Left lung (tissue), 14 donors: ENCODE measurements at places on chromosomes 3 and 15. TPM values are rescaled to one million over a fixed set of nuclear protein-coding genes. Genes with fewer than 3 reads are reported as not detected.

GRCh38 chr3:170171563-170171962, 10.0 kb downstream of the PHC3 start:
- DNase-seq = no peak

DNA sequence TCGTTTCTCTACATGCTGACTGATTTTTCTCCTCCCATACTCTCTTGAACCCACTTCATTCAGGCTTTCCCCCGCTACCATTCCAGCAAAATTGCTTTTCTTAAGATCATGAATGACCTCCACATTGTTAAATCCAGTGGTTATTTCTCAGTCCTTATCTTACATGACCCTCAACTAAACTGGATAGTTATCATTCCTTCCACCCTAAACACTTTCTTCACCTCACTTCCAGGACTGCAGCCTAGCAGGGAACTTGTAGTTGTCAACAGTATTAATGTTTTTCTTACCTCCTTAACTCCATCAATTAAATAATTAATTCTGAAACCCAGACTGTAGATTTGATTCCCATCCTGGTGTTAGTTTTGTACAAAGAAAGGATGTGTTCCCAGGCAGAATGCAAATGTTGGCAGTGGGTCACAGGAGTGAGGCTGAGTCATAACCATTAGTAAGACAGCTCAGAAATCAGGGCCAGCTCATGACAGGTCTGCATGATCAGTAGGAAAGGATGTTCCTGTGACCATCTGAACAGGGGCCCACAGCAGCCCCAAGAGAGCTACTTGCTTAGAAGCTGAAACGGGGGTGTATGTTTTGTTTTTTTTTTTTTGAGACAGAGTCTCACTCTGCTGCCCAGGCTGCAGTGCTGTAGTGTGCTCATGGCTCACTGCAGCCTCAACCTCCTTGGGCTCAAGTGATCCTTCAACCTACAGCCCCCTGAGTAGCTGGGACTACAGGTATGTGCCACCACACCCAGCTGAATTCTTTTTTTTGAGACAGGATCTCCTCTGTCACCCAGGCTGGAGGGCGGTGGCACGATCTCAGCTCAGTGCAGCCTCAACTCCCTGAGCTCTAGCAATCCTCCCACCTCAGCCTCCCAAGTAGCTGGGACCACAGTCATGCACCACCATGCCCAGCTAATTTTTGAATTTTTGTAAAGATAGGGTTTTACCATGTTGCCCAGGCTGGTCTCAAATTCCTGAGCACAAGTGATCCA, 9.1 kb downstream of the BCL2L10 start:
- DNase-seq = no peak

- no peak for DNase-seq
Measured at GRCh38 chr3:57397175-57398026, 104.9 kb upstream of the ASB14 start.

- DNase-seq = no peak
Measured at GRCh38 chr3:106317141-106318055, 448.6 kb upstream of the CBLB start.

CNTN6 gene
- total RNA-seq = 5.4 TPM

MESP2 gene
- total RNA-seq = 0.35 TPM

GRCh38 chr15:60346653-60347052, 51.1 kb downstream of the ANXA2 start:
- DNase-seq = no peak
